ENCODE measurements at places on chromosomes 1 and 21.

GRCh38 chr1:10852486-10852885 lies 56.0 kb upstream of the CASZ1 start:
- no peak for DNase-seq

- DNase-seq: no peak
These were observed 98.1 kb downstream of the PLPP3 start for GRCh38 chr1:56481140-56481694.

- DNase-seq: no peak
These were observed 34.5 kb upstream of the TRABD2B start for GRCh38 chr1:48031676-48032075.

- no peak for DNase-seq
These were observed 18.0 kb downstream of the CSF1 start for GRCh38 chr1:109928591-109929111.

DNA sequence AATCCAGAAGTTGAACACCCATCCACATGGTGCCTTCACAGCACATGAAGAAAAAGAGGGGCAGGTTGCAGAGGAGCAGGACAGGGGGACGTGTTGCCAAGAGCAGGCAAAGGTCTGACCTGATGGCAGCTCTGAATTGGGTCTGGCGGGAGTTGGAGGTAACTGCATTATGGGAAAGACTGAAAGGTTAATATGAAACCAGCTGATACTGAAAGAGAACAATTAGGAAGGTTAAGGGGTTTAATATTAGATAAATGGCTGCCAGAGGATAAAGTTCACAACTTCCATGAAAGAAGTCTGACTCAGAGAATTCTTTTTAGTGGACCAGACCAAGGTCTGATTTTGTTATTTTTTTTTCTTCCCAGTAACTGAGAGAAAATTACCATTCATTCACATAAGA lies 76.1 kb downstream of the CD58 start:
- DNase-seq: no peak

- no peak for DNase-seq
These were observed 30.6 kb downstream of the WLS start for GRCh38 chr1:68201546-68202238.

- DNase-seq: no peak
These were observed 93.5 kb downstream of the NAV1 start for GRCh38 chr1:201632364-201632952.

GRCh38 chr1:216778737-216779136 lies 55.5 kb upstream of the ESRRG start:
- no peak for DNase-seq

DNA sequence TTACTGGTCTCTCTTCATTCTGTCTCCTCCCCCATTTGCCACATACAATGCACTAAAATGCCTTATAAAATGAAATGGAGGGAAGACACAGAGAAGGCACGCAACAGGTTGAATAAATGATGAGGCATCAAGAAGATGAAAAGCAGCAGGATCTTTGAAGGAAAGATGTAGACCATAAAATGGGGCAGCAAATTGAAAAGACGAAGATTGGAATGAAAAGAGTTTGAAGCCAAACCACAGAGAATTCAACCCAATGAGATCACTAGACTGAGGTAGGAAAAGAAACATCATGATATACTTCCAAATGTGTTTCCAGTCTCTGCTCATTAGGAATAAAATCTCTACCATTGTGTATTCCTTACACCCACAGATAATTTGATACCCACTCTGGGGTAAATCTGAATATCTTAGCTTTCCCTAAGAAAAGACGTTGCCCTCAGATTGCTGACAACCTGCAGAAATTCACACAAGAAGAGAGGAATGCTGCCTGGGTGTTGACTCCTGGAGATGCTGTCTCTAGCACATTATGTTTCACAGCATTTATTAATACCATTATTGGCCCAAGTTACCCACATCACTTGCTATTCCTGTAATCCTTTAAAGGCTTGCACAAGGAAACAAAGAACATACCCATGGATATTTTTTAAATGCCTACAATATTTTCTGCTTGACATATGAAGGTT lies 230.9 kb downstream of the LTN1 start:
- DNase-seq: no peak

DNA sequence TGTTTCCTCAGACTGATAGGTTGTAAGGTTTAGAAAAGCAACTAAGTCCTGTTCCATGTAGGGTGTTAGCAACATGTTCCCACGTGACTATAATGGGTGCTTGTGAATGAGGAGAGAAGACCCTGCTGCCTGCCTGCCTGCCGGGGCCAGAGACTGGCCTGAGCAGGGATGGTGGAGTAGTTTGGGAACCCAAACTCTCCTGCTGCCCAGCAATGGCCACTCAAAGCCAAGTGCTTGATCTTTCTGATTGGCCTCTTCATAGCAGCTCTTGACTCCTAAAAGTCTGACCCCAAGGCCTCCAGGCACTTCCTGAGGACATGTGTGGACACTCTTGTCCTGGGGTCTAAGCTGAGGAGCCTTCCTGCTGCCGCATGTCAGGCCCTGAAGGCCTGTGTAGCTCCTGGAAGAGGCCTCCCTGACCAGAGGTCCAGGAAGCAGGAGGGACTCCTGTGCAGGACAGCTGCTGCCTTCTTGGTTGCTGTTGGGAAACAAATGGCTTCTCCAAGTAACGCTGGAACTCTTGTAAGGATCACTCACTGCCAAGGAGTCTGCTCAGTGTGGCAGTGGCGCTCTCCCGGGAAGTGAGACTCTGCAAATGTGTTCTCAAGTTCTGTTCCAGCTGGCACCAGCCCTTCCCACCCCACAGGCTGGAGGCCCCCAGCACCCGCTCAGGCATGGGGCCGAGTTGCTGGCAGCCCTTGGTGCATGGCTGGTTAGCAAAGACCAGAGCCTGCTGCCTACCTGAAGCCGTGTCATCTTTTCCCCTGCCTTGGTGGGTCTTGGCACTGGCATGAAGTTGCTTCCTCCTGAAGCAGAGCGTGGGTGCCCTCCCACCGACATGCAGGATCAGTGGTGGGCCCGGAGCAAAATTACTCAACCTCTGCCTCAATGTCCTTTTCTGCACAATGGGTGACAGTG lies 35.5 kb downstream of the MAN1C1 start:
- no peak for DNase-seq

DNA sequence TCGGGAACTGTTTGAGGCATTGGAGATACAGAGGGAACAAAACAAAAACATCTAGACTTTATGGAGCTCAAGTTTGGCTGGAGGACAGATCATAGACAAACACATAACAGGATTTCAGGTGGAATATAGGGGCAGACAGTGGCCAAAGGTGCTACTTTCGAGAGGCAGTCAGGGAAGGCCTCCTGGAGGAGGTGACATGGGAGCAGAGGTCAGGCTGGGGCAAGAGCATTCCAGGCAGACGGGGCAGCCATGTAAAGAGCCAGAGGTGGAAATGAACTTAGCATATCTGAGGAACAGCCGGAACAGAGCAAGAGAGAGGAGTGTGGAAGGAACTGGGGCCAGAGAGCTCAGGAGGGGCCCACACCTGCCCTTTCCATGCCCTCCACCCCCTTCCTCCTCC lies 122.3 kb downstream of the DMRTB1 start:
- DNase-seq: no peak

DNA sequence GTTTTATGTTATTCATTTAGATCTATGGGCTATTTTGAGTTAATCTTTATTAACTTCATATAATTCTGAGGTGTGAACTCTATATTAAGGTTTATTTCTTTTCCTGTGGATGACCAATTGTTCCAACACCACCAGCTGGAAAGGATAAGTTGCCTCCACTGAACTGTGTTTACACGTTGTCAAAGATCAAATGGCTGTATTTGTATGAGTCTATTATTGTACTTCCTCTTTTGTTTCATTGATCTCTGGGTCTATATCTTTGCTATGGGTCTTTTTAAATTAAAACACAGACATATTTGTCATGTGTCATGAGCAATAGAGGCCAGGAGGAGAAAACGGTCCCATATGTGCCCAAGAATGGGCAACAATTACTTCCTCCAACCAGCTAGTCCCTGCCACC lies 5.2 kb upstream of the MAB21L3 start:
- DNase-seq: no peak

DNA sequence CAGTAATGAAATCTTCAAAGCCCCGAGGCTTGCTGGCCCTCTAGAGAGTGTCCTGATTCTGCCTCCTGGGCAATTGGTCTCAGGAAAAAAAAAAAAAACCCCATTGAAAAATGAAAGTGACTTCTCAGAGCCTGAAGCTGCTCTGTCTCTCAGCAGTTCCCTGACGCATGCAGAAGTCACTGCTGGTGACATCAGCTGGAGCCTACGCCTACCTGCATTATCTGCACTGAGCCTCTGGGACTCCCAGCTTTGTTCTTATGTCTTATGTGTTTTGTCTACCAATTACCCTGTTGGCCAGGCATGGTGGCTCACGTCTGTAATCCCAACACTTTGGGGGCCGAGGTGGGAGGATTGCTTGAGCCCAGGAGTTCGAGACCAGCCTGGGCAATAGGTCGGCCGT lies 10.1 kb upstream of the SLC25A33 start:
- no peak for DNase-seq

DNA sequence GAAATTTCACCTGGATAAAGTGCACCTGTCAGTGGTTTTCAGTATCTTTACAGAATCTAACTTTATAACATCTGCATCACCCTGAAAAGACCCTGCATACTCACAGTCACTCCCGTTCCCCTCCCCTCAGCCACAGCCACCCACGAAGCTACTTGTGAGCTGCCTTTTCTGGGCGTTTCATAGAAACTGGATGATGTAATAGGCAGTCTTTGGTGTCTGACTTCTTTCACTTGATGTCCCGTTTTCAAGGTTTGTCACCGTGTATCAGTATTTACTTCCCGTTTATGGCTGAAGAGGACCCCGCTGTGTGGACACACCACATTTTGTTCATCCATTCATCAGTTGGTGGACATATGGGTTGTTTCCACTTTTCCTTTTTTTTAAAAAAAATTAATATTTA lies 47.8 kb upstream of the LRRC3 start:
- DNase-seq: peak; percentile 33

- DNase-seq: no peak
These were observed 84.0 kb downstream of the CD247 start for GRCh38 chr1:167434306-167434705.

- no peak for DNase-seq
These were observed 2.5 kb downstream of the FNDC10 start for GRCh38 chr1:1597275-1597930.

- DNase-seq: no peak
These were observed 195.0 kb downstream of the GIPC2 start for GRCh38 chr1:78240755-78241154.

DNA sequence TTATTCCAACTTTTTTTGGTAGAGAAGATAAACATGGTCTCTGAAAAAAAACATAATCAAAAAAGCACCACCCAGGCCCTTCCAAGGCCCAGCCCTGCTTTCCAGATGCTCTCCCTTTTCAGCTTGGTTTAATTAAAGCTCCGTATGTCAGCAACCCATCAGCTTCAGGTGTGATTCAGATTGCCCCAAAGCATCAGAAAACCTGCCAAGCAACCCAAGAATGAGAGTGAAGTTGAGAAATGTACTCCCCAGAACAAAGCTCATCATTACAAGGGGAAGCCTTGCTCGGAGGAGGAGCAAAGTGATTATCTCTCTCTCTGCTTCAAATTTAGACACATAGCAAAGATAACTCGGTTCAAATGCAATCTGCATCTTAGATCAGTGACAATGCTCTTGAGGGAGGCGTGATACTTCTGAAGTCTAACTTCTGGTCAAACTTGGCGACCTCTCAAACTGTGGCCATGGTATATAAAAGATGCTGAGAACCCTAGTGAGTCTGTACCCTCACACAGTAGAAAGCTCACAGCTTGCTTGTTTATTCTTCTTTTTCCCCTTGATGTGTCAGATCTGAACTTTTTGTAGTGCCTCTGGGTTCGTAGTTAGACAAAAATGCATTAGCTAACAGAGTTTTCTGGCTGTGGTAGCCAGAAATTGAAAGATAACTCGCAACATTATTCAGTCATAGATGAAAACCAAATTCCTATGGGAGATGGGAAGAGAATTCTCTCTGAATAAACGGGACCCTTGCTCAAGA lies 63.3 kb upstream of the ZC3H11B start:
- no peak for DNase-seq

DNA sequence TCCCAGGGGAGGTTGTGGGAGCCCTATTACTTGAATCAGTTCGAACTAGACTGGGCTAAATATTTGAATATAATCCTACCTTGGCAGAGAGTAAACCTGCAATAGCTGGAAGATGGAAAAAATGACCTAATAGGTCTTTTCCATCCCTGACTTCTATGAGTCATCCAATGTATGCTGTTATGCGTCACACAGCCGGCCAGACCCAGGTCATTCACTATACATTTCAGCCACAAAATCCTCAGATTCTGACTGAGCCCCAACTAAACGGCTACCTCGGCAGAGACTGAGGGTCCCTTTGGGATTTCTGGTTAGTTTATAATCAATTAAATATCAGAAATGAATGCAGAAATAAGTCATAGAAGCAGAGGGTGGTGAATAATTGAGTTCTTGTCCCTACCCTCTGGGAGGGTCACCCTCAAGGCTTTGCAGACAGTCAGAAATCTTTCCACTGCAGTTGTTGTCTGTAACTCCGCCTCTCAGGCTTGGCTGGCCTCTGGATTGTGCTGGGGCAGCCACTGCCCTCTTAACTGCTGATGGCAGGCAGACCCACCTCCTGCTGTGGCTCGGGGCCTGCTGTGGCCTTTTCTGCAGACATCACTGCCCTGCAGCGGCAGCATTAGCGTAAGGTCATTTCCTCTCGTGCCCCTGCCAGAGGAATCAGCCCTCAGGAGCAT lies 240.5 kb downstream of the TGFB2 start:
- no peak for DNase-seq

- no peak for DNase-seq
These were observed 69.9 kb upstream of the PRMT6 start for GRCh38 chr1:106986603-106987002.

DNA sequence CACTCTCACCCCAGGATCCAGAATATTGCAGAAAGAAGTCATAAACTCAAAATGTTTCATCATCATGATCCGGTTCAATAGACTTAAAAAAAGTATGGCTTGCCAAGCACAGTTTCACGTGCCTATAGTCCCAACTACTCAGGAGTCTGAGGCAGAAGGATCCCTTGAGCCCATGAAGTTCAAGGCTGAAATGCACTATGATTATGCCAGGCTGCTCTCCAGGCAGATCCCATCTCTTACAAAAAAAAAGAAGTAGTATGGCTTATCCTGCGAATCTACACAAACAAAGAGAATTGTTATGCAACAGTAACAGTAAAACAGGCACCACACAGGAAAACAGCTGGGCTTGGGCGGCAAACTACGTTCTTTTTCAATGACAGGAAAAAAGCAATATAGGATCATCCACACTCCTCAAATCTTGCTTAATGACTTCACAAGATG lies 76.2 kb downstream of the EIF4G3 start:
- DNase-seq: no peak

GRCh38 chr1:155070721-155071569 lies 7.4 kb downstream of the EFNA4 start:
- peak; percentile 80 for DNase-seq

DNA sequence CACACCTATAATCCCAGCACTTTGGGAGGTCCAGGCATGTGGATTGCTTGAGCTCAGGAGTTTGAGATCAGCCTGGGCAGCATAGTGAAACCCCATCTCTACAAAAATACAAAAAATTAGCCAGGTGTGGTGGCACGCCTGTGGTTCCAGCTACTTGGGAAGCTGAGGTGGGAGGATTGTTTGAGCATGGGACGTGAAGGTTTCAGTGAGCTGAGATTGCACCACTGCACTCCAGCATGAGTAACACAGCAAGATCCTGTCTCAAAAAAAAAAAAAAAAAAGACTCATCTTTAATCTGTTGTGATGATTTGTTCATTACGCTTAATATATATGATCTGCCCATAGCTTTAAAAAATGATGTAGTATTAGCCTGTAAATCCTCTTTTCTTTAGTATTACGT lies 44.0 kb downstream of the OR10J1 start:
- no peak for DNase-seq

- no peak for DNase-seq
These were observed 717.3 kb downstream of the MATN1 start for GRCh38 chr1:30005972-30006619.
